ENCODE measurements at places on chromosomes 2 and 18.

DNA sequence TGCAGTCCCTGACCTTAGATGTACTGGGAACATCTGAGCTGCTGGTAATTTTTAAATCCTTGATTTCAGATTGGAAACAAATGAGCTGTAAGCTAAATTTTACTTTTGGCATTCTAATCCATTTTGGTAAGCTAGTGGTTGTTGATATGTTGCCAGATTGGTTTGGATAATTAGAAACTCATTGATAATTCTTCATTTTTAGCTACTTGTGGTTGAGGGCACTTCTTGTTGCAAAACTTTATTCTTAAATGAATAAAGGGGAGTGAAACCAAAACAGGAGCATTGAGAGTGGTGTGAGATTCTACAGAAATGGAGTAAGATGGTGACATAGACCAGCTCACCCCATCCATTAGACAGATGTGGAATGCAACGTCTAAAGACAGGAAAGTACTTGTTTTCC lies 64.5 kb downstream of the ITGB1BP1 start:
- DNase-seq = peak; percentile 78

- DNase-seq = no peak
Observed at GRCh38 chr18:21265971-21266673, 24.1 kb downstream of the GREB1L start.

- peak; percentile 59 for DNase-seq
Observed at GRCh38 chr2:200354833-200355751, 48.6 kb downstream of the SPATS2L start.

GRCh38 chr18:75129717-75130477 lies 79.0 kb downstream of the PTGR3 start:
- no peak for DNase-seq

DNA sequence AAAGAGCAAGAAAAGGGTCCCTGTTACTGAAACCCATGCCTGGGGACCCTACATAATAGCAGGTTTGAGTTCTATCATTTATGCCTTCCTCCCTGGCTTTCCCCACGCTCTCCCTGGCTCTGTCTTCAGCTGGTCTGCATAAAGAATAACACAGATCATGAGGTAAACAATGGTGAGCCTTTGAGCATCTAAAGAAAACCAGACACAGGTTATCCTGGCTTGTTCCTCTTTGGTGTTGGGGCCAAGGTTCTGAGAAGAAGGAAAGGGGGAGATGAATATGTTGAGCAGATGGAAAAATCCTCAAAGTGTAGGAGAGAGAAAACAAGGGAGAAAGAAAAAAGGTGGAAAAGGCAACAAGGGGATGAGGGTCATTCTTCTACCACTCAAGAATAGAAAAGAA lies 127.3 kb downstream of the CABYR start:
- DNase-seq = no peak

DNA sequence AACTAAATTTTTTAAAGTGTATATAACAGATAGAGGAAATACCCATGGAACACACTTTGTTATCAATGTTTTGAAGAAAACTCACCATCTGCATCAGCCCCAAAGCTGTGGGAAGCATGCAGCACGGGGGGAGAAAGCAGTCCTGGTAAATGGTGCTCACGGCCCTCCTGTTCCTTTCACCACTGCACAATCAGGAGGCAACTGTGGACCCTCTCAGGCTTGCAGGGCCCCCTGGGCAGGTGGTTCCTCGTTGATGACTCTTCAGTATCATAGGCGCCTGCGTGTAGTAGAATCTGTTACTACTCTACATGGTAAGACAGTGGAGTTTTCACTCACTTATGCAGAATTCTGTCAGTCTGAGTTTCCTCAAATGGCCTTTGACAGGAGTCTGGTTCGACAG lies 4.9 kb upstream of the CNDP1 start:
- DNase-seq = no peak

GRCh38 chr18:29250259-29250658 lies 1073.3 kb upstream of the CDH2 start:
- no peak for DNase-seq

- peak; percentile 62 for DNase-seq
Observed at GRCh38 chr2:36413218-36413617, 57.6 kb downstream of the CRIM1 start.

DNA sequence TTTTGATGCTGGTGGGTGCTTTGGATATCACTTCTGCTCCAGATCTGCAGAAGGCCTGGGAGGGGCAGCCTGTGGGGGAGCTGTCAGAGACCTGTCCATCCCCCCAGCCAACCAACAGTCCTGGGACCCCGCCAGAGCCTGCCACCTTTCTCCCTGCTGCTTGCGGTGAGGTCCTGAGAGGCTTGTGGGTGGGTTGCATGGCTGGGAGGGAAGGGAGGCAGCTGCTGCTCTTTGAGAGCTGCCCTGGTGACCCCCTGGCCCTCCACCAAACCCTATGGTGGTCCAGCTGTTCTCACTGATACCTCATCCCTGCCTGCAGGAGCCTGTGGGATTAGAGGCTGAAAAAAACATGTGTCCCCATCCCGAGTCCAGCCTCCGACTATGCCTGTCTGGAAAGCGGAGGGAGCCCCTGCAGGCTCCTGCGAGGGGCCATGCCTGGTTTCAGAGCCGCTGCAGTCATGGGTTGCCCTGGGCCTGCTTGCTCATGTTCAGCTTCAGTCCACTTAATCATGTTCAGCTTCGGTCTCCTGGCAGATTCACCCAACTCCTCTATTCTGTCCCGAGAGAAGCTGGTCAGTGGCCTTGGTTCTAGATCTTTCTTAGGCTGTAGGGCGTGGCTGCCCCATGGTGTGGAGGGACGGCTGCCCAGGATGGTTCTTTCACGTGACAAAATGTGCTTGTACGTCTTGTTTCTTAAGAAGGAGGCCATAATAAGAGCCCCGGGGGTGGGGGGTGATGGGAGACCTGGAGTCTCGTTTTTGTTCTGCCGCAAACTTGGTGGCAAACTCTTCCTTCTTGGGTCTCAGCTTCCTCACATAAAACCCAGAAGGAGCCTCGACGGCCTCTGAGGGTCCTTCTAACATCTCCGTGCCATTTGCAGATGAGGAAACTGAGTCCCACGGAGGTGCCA lies 98.5 kb downstream of the CTIF start:
- no peak for DNase-seq

DNA sequence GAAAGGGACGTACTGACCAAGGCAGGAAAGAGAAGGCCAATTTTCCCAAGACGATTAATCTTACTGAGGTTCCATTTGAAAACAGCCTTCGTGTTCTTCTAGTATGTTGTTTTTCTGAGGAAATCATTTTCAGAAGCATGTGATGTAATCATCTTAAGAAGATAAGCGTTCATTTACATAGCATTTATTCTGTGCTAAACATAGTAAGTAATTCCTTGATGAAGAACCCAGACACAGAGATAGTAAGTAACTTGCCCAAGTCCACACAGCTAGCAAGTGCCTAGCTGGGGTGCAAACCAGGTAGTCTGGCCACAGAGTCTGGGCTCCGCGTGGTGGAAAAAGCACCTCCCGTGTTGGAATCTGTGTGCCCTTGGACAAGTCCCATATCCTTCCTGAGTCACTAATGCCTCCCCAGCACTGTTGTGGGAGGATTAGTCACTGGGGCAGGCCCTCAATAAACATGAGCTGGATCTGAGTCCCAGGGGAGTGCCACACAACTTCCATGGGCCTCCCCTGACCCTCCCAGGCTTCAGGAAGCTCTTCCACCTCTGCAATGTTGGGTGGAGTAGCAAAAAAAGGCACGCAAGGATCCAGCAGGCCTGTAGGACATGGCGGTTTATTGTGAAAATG lies 26.9 kb upstream of the ASAP2 start:
- DNase-seq = peak; percentile 89

GRCh38 chr2:69767034-69767433 lies 25.1 kb downstream of the ANXA4 start:
- DNase-seq = peak; percentile 92

DNA sequence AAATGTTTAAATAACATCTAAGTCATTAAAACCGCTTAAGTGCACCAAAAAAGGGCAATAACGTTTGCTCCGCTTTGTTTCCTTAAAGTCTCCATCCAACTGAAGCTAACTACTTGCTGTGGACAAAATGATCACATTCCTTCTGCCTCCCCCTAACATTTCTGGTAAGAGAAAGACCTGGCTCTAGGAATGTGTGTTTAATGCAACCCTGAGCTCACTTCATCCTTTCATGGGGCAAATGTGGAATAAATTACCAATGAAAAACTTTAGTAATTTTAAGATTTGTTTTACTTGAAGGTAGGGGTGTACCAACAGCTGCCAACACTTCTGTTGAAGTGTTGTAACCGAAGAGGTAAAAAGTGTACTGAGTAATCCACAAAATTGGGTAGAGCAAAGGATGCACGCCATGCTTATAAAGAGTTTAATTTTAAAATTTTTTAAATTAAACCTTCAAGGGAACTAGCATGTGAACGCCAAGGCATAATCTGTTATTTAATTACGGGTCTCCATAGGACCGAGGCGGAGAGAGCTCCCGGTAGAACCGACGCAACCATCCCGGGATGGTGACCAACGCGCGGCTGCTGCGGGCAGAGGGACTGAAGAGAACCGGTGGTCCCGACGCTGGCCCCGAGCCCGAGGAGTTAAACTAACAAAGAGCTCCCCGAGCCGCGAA lies 1.1 kb downstream of the HNRNPLL start:
- peak; percentile 30 for DNase-seq

- DNase-seq = no peak
Observed at GRCh38 chr2:44668336-44668735, 273.2 kb upstream of the SIX3 start.

DNA sequence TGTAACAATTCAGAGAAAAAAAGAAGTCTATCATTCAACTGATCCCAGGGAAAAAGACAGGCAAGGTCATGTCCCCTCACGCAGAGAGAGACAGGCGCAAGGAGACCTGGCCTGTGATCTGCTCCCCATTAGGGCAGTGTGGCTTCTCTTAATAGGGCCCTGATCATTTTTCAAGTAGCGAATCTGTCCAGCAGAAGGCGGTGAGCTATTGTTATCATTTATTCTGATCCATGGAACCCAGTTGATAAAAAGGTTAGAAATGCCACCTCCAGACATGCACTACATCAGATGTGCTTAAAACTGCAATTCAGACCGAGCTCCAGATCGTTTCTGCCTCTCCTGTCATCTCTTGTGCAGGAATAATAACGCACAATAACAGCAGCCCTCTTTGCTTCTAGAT lies 1025.6 kb upstream of the PIK3C3 start:
- DNase-seq = no peak

- DNase-seq = no peak
Observed at GRCh38 chr2:142865924-142866323, 11.5 kb upstream of the KYNU start.

DNA sequence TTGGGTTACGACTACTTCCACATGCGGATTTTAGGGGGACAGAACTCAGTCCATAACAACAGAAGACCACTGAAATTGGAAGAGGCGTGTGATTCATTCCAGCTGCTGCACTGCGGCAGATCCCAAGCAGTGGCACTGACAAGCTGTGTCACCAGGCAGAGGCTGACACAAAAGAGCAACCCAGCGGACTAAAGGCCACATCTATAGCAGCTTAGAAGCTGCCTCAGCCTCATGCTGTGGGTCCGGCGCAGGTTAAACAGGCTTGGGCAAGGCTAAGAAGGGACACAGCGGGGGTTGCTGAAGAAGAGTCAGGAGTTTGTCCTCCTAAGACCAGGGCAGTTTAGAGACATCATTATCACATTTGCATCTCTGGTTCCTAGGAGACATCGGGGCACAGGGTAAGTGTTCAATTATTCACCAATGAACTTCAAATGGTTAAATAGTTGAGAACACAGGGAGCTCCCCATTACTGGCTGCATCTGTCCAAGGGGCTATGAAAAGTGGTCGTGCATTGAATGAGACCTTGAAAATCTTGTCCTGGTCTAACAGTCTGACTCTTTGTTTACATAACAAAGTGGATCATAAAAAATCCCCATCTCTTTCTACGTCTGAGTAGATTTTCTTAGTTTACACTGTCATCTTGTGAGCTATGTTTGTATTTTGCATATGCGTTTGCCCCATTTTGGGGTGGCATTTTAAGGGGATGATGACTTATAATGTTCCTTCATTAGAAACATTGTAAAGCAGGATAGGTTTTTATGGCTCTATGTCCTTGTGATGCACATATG lies 162.3 kb upstream of the TRIB2 start:
- DNase-seq = no peak

- DNase-seq = no peak
Observed at GRCh38 chr18:31040686-31041270, 1.8 kb downstream of the DSC3 start.

DNA sequence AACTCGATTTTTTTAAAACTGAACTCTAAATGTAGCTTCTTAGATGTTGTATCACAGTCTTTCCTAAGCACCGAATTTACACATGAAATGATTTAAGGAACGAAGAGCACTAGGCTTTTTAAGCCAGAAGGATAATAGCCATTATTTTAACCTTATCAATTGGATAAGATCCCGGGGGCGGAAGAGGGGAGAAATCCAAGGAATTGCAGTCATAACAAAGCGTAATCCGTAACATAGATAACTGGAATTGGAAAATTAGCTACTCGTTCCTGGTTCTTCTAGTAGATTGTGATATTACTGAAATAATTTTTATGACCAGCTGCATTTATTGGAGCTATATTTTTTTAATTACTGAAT lies 988 bp upstream of the KANSL1L start:
- DNase-seq = no peak

DNA sequence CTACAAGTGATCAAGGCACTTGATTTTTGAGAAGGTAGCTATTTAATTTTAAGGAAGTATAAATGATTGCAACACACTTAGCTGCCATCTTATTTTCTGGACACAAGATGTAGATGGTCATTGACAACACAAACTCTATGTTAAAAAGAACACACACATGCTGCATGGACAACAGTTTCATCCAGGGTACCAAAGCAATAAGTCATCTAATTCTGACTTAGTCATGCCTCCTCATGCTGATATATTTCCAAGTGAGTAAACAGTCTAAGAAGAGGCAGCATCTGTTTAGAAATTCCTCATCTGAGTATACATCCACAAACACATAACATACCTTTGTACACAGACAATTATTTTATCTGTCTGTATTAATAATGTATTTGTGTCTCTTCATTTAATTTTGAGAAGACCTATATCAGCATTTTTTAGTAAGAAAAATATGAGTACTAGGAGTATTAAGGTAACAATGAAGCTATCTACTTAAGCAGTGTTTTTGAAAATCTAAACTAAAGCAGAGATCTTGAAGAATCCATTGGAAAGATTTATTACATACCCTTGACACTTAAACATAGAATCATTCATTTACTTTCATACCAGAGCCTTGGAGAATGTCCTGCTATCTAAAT lies 84.9 kb downstream of the SCN1A start:
- DNase-seq = no peak

- DNase-seq = no peak
Observed at GRCh38 chr2:58378152-58378551, 137.0 kb upstream of the FANCL start.

- DNase-seq = peak; percentile 51
Observed at GRCh38 chr2:168278424-168278888, 31.1 kb upstream of the STK39 start.

GRCh38 chr2:37080689-37081088 lies 3.5 kb downstream of the HEATR5B start:
- DNase-seq = no peak

Data from AG10803 (cell line).